IPS DF 6.9 (cell line): ENCODE measurements at places on chromosomes 13 and 19.

DNA sequence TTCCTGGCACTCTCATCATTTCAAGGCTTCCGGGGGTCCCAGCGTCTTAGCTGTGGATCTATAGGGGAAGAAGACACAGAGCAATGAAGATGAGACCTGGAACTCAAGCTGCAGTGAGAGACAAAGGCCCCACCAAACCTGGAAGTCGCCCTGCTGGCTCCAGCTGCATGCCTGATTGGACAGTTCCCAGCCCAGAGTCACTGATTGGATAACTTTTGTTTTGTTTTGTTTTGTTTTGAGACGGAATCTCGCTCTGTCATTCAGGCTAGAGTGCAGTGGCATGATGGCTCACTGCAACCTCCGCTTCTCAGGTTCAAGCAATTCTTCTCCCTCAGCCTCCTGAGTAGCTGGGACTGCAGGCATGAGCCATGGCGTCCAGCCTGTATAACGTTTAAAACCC, 6.4 kb upstream of the ZNF431 start:
- DNase-seq = no peak

- DNase-seq = no peak
These were observed 489 bp downstream of the NTF4 start for GRCh38 chr19:49064029-49064629.

DNA sequence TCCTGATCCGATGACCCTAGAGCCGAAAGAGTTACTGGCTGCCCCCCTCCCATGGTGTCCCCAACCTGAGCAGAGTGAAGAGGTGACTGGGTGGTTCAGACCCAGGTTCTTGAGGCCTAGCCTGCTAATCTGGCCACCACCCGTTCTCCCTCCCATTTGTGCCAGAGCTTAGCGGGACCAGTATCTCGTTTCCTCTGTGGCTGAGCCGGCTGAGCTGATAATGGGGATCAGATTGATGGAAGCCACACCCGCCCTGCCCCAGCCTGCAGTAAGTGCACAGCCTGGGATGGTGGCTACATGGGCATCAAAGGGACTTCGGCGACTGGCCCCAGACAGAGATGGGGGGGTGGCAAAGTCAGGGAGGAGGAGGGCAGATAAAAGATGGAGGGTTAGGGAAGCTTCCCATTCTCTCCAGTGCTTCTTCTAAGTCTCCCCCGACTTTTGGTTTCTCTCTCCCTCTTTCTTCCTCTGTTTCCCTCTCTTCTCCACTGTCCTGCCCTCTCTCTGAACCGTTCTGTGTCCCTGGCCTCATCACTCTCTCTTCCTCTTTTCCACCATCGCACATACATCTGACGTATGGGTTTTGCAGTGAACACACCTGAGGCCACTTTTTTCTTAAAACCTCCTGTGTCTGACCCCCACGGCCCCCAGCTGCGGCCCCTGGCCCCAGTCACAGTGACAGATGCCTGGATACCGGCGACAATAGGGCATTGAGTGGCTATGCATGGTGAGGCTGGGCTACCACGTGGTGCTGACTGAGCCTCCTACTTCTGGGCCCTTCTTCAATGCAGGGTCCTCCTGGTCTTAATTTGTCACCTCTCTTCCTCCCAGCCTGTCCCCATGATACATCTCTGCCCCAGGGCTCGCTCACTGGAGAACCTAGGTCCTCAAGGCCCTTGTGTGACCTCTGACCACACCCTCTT, 2.4 kb downstream of the ELAVL3 start:
- no peak for DNase-seq

- no peak for DNase-seq
These were observed 10.4 kb downstream of the SAMD4B start for GRCh38 chr19:39352381-39353255.

DNA sequence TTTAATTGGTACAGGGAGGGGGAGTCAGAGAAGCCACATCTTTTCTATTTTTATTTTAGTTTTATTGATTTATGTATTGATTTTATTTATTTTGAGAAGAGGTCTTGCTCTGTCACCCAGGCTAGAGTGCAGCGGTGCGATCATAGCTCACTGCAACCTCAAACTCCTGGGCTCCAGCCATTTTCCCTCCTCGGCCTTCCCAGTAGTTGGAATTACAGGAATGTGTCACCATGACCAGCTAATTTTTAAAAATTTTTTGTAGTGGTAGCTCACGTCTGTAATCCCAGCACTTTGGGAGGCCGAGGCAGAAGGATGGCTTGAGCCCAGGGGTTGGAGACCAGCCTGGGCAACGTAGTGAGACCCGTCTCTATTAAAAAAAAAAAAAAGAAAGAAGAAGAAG, 4.1 kb downstream of the IL27RA start:
- DNase-seq = no peak

GRCh38 chr13:29849731-29850212, 645 bp downstream of the UBL3 start:
- DNase-seq = no peak

DNA sequence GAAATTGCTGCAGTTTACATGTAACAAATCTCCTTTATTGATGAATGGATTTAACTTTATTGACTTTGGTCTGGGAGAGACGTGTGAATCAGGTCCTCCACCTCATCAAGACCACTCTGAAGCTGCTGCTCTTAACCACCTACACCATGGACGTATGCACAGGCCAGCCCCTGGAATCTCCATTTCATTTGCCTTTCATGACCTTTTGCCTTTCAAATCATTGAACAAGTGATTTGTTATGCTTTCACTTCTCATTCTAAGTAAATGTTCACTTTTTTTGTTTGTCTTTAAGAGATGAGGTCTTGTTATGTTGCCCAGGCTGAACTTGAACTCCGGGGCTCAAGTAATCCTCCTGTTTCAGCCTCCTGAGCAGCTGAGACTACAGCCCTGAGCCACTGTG, 240.0 kb upstream of the SERP2 start:
- DNase-seq = no peak

DNA sequence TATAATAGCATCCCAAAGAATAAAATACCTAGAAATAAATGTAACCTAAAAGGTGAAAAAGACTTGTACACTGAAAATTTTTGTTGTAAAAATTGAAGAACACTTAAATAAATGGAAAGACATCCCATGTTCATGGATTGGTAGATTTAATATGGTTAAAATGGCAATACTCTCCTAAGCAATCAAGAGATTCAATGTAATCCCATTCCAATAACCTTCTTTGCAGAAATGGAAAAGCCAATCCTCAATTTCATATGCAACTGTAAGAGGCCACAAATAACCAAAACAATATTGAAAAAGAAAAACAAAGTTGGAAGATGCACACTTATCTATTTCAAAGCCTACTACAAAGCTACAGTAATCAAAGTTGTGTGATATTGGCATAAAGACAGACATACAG, 17.7 kb downstream of the DZIP1 start:
- no peak for DNase-seq

DNA sequence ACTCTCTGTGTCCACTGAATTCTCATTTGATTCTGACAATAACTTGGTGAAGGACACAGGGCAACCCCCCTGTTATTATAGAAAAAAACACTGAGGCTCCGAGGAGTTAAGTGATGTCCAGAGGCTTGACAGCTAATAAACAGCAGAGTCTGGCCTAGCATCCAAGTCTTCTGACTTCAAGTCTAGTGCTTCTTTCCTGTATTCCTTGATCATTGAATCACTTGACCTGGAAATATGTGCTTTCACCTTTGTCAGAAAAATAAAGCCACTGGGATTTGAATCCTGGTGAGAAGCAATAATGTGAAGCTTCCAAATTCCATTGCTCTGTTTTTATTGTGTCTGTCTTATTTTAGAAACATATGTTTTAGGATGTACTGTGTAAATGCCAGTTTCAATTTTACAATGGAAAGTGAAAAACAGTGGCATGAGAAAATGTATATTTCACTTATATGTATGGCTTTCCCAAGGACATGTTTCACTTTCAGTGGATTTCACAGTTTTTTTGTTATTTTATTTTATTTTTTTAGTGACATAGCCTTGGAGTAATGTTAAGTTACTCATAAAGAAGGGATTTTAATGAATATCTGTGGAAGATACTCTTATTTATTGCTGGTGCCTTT, 190.2 kb downstream of the GPC6 start:
- no peak for DNase-seq
